ENCODE measurements at places on chromosomes 13 and 19. TPM values are rescaled to one million over a fixed set of nuclear protein-coding genes. Genes with fewer than 3 reads are reported as not detected.

Gene DIAPH3
- 1.9 TPM for total RNA-seq

DNA sequence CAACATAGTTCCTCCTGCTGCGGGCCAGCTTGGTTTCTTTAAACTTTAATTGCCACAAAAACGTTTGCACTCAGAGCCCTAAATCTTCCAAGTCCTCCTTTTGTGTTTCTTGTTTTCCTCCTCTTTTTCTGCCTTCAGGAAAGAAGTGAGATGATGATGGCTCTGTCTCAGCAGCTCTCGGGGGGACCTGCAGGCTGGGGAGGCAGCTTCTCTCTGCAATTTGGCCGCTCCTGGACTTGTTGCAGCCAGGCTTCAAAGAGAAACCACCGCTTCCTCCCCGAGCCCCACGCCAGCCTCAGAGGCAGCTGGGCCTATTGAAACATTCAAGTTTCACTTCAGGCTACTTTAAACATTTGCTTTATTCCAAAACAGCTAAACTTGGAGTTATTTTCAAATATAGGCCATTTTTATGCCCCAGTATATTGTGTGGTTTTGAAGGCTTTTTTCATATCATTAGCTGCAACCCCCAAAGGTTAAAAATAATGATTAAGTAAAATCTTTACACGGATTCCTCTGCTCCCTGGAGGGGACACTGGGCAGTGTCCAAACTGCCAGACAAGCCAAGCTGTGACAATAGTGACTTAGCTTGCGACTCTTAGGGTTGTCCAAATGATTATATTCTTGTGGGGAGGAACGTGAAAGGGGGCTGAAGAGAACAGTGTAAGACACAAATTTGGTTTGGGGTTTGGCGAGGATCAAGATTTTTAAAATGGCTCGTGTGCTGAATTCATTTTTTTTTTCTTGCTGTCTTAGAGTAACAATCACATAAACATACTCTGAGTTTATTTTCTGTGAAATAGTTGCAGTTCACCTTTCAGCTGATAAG is 330.8 kb downstream of the DLEU7 start:
- DNase-seq = peak; percentile 75

- no peak for DNase-seq
Measured at GRCh38 chr13:34847766-34848165, 94.3 kb upstream of the NBEA start.

- no peak for DNase-seq
Measured at GRCh38 chr19:287381-287871, 3.8 kb downstream of the PLPP2 start.

GRCh38 chr19:50401605-50402450 is 16.9 kb upstream of the SPIB start:
- DNase-seq = no peak

DNA sequence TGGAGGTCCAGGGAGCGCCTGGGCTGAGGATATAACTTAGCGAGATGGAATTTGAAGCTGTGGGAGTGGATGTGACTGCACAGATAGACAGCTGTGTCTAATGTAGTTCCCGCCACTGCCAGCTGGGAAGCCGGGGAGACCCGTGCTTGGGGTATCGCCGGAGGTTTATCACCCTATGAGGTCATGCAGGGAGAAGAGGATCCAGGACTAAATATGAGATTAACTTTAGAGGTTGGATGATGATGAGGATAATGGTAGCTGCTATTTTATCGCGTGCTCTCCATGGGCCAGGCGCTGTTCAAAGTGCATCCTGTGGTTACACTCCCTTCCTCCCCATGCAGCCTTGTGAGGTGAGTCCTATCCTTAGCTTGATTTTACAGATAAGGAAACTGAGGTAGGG is 19.9 kb downstream of the SSC5D start:
- no peak for DNase-seq

GRCh38 chr19:19213426-19214158 is 1.8 kb downstream of the NCAN start:
- DNase-seq = no peak

GRCh38 chr13:28459911-28460310 is 35.0 kb downstream of the FLT1 start:
- no peak for DNase-seq

Gene AMH
- 1.7 TPM for total RNA-seq

Gene OR7C1
- not detected for total RNA-seq

DNA sequence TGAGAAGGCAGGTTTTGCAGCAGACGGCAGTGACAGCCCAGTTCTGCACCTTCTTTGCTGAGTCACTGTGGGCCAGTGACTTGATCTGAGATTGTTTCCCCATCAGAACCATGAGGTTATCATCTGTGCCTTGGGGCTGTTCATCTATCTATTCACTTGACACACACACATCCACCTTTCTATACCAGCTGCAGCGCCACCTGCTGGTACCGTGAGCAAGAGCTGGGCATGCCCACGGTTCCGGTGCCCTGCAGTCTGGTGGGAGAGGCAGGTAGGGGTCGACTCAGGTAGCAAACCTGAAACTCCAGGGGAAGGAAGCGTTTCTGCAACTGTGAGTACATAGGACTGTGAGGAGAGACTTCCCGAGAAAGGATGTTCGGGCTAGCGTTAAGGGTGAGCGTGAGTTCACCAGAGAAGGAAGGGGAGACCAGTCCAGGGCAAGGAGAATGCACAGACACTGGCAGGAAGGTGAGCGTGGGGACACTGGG is 7.5 kb upstream of the LIN7B start:
- DNase-seq = no peak

GRCh38 chr13:99983499-99984401 is 2.2 kb downstream of the ZIC2 start:
- no peak for DNase-seq

DNA sequence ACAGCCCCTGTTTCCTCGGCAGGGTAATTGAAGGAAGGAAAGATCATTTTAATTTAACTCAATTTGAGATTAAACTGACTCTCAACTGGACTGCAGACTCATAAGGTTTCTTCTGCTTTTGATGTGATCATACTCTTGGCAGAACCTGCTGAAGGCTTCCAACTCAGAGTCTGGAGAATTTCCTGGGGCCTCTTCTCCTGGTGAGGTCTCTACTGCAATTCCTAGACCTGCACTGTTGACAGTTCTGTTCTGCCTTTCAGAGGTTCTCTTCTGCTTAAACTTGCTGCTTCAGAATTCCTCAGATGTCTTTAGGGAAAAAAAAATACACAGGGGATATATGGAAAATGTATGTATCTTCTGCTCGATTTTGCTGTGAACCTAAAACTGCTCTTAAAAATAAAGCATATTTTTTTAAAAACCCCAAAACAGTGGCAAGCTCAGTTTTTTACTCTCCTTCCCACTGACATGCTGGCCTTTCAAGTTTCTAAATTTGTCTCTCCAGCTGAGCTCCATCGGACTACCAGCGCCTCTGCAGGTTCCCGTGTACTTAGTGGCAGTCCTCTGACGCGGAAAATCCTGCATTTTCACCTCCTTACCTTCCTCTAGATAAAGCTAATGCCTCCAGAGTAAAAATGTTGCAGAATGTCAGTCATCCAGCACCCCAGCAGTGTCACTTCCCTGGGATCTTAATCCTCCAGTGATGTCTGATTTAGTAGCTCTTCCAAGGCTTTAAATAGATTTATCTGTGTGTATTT is 733.5 kb upstream of the SGCG start:
- DNase-seq = no peak

Gene NLRP9
- total RNA-seq = not detected

- DNase-seq = no peak
Measured at GRCh38 chr19:44851427-44851826, 5.3 kb downstream of the NECTIN2 start.

- DNase-seq = no peak
Measured at GRCh38 chr13:94765814-94766213, 53.5 kb upstream of the SOX21 start.

DNA sequence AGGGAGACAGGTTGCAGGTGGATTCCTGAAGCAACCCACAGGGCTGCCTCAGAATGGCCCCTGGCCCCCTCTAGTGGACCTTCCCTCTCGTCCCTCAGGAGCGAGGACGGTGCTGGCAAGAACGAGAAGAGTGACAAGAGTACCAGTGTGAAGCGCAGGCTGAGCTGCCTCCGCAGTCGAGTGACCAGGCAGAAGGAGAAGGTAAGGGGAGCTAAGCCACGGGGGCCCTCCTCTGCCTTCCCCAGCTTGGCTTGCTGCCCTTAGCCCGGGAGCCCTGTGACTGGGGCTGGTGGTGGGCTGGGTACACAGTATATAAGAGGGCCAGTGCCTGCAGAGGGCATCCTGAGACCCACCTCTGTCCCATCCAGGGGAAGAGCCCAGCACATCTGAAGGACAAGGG is 34.0 kb downstream of the ARHGEF18 start:
- DNase-seq = no peak

DNA sequence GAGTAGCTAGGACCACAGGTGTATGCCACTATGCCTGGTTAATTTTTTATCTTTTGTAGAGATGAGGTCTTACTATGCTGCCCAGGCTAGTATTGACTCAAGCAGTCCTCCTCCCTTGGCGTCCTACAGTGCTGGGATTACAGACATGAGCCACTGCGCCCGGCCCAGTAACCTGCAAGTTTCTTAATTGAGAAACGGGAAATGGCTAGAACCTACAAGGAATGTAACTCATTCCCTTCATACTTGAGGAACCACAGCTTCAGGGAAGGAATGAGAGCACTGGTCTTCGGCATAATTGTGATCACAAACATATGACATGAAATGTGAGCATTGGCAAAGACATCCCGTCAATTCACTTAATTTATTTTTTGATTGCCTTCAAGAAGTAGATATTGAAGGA is 157.0 kb downstream of the KLF5 start:
- DNase-seq = no peak

Gene RYR1
- 0.76 TPM for total RNA-seq

Gene SLC8A2
- 2.2 TPM for total RNA-seq

- no peak for DNase-seq
Measured at GRCh38 chr19:30444253-30444671, 72.1 kb downstream of the ZNF536 start.

- no peak for DNase-seq
Measured at GRCh38 chr13:54368387-54368786, 1339.8 kb downstream of the OLFM4 start.

DNA sequence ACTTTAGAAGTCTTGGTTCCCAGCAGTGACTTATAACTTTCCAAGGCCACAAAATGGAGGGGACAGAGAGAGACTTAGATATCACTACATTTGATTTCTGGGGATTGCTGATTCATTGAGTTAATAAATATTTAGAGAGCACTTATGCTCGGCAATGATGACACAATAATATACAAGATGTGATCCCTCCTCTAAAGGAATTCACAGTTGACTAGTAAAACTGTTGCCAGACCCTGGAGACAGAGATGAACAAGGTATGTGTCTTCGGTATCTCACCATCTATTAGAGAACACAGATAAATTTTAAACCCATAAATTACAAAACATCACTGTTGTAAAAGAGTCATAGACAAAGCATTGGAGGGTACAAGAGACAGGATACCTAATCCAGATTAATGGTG is 437.5 kb downstream of the FOXO1 start:
- DNase-seq = no peak

DNA sequence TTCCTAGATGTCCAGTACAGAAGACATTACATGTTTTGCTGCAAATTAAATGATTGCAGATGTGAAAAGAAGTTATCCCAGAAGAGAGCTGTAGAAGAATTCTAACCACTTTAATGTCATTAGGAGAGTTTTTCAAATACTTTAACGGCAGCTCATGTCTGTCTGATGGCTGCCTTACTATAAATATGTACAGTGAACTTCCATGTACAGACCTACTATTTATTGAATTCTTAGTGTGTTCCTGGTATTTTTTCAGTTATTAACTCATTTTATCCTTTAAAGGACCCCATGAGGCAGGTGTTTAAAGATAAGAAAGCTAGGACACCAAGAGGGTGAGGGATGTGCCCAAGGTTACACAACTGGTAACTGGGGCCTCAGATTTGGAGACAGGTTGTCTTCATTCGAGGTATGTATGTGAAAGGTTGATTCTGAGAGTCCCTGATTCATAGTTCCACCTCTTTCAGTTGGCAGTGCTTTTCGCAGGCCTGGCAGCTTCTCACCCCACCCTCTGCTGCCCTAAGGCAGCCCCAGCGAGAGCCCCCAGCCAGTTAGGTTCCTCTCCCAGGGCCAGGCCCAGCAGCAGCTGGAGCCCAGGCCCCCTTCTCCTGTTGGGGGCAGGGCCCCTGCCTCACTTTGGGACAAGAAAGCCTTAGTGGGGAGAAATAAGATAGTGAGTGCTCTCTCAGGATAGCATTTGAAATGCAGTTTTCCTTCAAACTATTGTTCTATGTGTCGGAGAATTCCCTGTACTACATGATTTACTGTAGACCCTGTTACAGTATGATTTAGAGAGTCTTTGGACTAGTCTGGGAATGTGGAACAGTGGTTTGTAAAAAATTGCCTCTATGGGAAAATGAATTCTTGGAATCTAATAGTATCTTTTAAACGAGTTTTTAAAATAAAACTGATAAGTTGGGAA is 67.7 kb upstream of the TEX29 start:
- no peak for DNase-seq

- peak; percentile 90 for DNase-seq
Measured at GRCh38 chr19:41951686-41952172, 7.4 kb downstream of the RABAC1 start.

Gene NKG7
- 1.5 TPM for total RNA-seq

Gene CEBPA
- 70.6 TPM for total RNA-seq

GRCh38 chr13:53411463-53411862 is 382.9 kb downstream of the OLFM4 start:
- DNase-seq = no peak

Gene CEACAM6
- total RNA-seq = 596 TPM

Gene SLC7A10
- total RNA-seq = 0.22 TPM

Gene VSIG10L
- total RNA-seq = 1.7 TPM

- DNase-seq = no peak
Measured at GRCh38 chr13:44406617-44407016, 33.0 kb downstream of the SERP2 start.

Data from left colon (tissue), 2 donors.